MCF 10A (cell line): ENCODE measurements at places on chromosomes 4 and X.

DNA sequence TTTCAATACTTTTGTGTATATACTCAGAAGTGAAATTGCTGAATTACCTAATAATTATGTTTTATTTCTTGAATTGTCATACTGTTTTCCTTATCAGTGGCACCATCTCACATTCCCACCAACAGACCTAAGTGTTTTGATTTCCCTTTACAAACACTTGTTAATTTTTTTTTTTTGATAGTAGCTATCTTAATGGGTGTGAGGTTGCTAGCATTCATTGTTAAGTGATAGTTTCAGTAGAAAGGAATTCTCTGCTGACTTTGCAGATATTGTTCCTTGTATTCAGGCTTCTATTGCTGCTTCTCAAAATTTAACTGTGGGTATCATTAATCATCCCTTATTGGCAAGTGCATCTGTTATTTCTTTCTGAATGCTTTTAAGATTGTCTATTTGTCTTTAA lies 927.5 kb upstream of the SLIT2 start:
- no peak for DNase-seq

- DNase-seq: no peak
These were observed 66.1 kb upstream of the IL15 start for GRCh38 chr4:141570290-141570689.

GRCh38 chrX:47204970-47205369 lies 11.3 kb downstream of the UBA1 start:
- DNase-seq: no peak

DNA sequence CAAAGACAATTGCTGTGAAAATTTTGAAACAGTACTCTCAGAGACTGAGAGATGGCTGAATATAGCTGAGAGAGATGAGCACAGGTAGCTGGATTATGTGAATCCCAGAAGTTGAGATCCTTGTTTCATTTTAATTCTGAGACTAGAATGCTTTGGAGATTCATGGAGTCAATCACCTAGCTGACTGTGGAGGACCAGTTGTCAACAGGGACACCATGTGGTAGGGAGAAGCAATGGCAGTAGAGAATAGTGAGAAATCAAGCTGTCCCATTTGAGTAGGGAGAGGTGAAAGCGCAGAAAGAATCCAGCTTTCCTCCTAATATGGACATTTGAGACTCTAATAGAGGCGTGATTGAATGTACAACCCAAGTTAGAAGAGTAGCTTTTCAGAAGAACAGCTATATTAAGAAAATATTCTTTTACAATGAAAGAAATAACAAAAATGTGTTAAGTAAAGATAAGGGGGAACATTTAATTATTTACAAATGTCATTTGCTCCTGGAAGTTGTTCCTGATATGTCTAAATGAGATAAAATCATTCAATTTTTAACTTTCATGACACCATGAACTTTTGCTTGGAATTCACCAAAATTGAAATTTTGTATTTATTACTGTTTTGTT lies 30.3 kb upstream of the GLRB start:
- DNase-seq: peak; percentile 84

DNA sequence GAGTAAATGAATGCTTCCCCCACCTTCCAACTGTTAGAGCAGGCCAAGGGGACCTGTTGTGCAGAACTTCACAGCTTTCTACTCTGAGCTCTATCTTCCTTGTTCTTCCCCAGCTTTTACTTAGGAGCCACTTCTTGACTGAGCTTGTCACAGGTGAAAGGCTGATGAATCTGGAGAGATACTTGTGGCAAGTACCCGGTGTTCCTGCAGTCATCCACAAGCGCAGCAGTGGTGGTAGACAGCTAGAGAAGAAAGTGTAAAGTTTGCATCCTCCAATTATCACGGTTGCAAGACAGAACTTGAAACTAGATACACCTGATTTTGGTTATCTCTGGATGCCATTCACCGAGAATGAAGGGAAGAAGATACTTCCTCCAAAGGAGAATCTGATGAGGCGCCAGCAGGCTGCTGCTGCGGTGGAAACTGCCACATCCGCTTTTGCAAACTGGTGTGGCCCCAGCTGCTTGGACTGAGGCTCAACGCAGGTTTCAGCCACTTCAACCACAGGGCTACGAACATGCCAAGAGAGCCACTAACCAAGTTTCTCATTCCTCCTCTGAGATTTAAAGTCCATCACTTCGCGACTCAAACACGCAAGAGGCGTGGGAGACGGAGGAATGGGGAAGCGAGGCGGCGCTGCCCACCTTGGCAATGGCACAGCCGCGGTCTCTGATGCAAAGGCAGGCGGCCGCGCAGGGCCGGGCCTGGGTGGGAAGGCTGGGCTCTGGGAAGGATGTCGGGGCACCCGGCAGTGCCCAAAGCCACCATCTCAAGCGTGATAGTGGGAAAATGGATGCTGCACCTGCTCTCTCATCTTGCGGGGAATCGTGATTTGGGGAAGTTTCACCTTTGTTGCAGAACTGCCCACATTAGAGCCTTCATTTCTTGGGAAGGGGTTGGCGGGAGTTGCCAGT lies 1.3 kb upstream of the FHIP1A start:
- no peak for DNase-seq

DNA sequence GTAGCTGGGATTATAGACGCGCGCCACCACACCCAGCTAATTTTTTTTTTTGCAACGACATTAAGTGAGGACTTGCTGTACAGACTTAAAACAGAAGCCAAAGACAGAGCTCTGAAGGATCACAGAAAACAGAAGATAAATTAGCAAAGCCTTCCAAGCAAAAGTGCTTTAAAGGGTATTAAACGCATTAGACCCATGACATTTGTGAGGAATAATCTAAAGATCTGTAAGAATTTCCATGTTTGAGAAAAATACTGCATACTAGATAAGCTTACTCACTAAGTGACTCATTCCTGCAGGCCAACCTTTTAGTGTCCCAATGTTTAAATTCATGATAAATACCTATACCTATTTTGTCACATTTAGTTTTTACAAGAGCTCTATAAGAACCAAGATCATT lies 27.4 kb downstream of the SMARCA1 start:
- peak; percentile 10 for DNase-seq

DNA sequence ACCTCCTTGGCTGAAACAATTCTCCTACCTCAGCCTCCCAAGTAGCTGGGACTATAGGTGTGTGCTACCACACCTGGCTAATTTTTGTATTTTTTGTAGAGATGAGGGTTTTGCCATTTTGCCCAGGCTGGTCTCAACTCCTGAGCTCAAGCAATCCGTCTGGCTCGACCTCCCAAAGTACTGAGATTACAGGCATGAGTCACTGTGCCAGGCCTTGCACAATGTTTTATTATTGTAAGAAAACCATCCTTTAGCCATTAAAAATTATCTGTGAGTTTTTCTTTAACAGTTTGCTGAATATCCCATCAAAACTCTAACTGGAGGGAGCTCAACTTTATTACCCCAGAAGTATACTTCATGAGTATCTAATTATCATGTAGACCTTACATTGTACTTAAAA lies 900.3 kb downstream of the PCDH7 start:
- peak; percentile 68 for DNase-seq

- DNase-seq: no peak
These were observed 5.0 kb upstream of the MGST2 start for GRCh38 chr4:139660568-139661043.

DNA sequence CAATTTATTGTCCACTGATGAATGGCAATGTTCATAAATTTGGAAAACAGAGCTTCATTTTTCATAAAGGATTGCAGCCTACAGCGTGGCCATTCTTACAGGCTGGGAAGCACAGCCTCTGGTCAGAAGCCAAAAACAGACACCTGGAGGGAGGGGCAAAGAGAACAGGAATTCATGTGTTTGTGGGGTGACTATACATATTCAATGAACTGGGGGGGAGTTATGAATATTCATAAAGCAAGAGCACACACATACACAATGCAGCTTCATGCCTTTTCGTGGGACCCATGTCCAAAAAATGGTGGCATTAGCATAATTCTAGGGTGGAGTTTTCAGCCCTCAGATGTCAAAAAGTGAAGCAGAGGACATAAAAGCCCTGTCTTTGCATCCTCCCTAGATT lies 173.3 kb downstream of the VEGFC start:
- no peak for DNase-seq

DNA sequence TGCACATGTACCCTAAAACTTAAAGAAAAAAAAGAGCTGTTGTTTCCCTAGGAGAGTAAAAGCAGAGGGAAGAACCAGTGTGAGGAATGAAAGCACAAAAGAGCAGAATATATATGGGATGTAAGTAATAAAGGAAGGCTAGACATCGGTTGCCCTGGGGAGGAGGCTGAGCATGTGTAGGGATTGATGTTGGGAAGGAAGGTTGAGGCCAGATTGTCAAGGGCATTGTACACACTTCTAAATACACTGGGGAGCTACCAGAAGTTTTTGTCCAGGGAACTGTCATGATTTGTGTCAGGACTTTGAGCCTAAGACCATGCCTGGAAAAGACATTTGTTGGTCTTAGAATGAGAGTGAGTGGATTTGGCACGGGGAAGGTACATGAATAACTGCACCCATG lies 467.1 kb downstream of the GPAT3 start:
- DNase-seq: no peak

DNA sequence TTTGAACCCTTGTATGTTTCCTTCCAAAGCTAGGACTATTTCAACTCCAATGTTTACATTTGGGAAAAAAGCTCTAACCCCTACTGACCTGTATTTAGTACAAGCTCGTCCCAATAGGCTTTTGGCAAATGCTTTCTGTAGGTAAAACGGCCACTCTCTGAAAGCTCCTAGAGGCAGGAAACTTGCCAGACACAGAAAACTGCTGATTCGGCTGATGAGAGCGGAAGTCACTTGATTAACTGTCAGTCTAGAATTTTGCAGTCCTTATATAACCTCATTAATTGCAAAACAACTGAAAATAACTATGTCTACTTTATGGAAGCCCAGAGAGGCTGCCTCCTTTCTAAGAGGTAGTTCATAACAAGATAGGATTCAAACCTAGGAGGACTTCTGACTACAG lies 108.1 kb downstream of the TSPAN7 start:
- DNase-seq: no peak
